HEK293T (cell line): ENCODE measurements at places on chromosomes 6 and 20.

DNA sequence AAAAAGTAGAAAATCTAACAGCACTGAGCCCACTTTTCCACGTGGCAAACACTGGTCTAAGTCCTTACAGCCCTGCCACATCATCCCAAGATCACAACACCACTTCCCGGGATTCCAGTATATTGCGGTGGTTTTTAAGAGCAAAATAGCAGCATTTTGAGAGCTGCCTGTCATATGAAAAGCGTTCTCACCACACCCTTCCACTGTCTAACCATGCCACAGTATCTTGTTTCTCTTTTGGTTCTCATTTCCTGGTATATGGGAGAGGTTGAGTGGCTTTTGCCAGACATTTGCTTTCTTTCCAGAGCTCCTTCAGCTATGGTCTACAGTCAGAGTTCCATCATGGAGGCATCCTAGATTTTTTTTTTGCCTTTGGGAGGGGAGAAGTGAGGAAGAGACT, 243.0 kb downstream of the TSHZ2 start:
- no peak for DNase-seq

GRCh38 chr6:11413117-11413687, 124.3 kb upstream of the TMEM170B start:
- DNase-seq = no peak

GRCh38 chr20:14214046-14214445, 123.4 kb downstream of the FLRT3 start:
- DNase-seq = no peak

DNA sequence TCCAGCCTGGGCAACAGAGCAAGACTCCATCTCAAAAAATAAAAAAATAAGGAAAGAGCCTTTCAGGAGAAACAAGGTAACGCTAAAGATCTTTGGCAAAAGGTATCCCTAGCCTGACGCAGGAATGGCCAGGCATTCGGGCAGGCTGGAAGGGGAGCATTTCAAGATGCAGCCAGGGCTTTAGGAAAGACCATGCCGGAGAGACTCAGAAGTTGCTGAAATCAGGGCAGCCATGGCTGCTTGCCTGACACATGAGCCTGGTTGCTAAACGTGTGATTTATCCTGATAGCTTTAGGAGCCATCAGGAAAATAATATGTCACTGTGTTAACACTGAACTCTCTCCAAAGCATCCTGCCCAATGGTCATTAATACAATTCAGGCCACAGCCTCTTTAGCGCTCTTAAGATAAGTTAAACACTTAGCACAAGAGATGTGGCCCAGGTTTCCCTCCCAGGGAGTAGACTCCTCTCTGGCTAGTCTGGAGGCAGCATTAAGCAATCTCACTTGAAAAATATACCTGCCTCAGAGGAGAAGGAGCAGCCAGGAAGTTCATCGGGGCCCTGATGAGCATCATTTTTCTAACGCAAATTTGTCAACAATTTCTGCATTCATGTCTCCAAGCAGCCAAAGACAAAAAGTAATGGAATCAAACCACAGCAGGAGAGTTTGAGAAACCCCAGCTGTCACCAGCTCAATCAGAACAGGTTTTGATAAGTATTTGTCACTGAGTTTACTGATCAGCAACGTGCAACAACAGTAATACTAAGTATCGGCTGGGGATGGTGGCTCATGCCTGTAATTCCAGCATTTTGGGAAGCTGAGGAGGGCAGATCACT, 200.0 kb downstream of the ZMYND8 start:
- no peak for DNase-seq

GRCh38 chr6:64383277-64383676, 747.7 kb downstream of the PHF3 start:
- no peak for DNase-seq

- DNase-seq = no peak
Observed at GRCh38 chr6:170437719-170438401, 115.2 kb downstream of the PSMB1 start.

DNA sequence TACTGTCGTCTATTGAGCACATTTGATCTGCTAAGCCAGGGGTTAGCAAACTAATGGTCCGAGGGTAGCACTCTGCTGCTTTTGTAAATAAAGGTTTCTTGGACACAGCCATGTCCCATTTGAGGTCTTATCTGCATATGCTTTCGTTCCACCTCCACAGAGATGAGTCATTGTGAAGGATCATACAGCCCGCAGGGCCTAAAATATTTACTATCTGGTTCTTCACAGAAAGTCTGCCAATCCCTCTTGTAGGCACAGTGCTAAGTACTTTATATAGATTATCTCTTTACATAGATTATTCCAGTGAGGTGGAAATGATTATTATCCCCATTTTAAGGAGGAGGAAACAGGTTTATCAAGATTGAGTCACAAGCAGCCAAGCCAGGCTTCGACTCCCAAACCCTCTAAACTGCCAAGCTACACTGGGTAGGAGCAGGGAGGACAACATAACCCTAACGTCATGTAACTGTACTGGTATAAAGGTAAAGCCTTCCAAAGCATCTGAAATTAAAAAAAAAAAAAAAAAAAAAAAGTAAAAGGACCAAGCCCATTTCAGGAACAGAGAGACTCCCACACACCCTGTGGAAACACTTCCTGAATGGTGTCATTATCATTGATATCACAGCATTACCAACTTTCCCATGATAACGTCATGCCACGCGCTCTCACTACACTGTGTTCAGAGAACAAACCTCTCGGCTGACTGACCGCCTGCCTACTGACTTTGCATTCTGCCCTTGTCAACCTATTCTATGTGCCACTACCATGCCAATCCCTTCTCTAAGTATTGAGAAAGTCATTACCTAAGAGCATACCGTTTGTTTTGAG, 101.0 kb downstream of the KIF16B start:
- DNase-seq = no peak
